ENCODE measurements at places on chromosomes 5 and 9.
A peak's percentile ranks its signal among the peaks of the same experiment; 100 is the strongest.

DNA sequence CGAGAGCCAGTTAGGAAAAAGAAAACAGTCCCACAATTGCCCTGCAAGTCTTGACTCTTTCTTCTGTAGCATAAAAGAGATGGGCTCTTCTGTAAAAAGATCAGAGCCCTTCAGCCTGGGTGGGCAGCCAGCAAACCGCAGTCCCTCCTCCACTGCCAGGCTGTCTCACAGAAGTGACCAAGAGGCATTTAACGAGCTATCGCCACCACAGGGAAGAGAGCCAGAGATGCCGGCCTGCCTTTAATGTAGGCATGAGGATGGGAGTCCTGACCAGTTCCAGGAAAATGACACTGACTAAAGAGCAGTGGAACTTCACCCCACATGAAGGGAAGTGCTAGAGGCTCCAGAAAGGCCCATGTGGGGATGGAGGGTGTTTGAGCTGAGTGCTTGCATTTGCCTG lies 264.6 kb downstream of the NDUFS4 start:
- DNase-seq, result no peak

GRCh38 chr5:72377910-72378638 lies 57.9 kb downstream of the PTCD2 start:
- peak; percentile 58 for DNase-seq

GRCh38 chr5:156402387-156402921 lies 75.5 kb downstream of the SGCD start:
- no peak for DNase-seq

DNA sequence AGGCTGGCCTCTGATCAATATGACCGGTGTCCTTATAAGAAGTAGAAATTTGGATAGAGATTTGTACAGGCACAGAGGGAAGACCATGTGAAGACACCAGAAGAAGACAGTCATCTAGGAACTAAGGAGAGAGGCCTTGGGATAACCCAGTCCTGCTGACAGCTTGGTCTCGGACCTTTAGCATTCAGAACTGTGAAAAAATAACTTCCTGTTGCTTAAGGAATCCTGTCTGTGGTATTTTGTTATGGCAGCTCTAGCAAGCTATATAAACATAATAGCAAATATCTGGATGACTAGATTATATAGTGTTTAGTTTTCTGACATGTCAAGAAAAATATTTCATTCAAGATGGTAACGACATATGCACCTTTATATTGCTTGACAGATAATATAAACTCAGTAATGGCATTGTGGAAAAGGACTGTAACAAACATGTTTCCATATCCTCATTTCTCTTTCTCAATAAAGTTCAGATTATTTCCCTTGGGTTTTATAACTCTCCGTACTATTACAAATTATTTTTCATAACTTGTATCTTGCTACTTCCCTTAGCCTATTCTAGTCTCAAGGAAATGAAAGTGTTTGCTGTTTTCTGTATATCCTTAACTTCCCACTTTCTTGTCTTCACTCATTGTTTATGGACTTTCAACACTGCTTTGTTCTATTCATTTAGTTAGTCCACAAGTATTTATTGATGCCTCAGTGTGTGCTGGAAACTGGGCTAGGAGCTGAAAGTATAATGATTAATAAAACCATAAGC lies 62.4 kb downstream of the KIAA1958 start:
- no peak for DNase-seq

DNA sequence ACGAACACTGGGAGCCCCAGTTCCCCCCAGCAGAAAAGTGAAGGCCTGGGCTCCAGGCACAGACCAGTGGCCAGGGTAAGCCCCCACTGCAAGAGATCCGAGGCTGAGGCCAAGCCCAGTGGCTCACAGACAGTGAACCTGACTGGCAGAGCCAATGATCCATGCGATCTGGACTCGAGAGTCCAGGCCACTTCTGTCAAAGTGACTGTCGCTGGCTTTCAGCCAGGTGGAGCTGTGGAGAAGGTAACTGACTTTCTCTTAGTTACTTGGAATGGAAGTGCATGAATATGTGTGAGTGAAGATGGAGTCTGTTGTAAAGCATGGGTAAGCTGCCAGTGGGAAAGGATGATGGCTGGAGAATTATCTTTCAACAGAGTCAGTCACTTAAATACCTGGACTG lies 99.7 kb downstream of the GOLPH3 start:
- no peak for DNase-seq

DNA sequence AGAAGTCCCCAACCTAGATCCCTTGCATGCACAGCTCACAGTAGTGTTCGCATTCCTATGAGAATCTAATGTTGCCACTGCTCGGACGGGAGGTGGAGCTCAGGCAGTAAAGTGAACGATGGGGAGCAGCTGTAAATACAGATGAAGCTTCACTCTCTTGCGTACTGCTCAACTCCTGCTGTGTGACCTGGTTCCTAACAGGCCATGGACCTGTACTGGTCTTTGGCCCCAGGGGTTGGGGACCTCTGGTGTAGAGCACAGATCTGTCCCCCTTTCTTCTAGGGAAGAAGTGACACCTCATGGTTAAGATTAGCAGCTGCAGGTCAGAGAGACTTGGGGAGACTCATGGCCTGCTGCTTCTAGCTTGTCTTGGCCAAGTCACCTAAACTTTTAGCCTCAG lies 7.1 kb downstream of the ARHGEF28 start:
- DNase-seq, result no peak

DNA sequence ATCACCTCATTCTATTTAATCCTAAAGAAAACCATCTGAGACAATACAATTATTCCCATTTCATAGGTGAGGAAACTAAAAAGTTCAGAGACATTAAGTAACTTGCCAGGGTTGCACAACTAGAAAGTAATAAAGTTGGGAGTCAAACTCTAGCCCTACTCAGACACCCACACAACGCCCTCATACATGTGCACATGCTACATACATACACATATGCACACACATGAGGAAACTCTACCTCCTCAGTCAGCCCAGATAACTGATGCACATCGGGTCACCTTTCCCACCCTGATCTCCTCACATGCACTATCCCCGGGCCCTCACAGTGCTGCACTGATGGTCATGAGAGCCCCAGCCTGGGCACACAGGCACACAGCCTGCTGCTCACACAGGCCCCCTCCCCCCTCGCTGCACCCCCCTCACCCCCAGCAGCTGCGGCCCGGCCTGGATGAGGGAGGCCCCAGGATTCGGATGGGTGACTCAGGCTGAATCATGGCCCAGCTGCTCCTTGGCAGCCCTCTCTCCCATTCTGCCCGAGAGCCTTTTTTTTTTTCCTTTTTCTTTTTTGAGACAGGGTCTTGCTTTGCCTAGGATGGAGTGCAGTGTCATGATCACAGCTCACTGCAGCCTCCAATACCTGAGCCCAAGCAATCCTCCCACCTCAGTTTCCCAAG lies 5.0 kb upstream of the GPRIN1 start:
- peak; percentile 88 for DNase-seq

- DNase-seq, result no peak
Observed at GRCh38 chr9:20361229-20361628, 261.1 kb downstream of the MLLT3 start.

GRCh38 chr5:64659289-64659688 lies 31.0 kb upstream of the SHISAL2B start:
- peak; percentile 36 for DNase-seq

- DNase-seq, result no peak
Observed at GRCh38 chr5:128774605-128775004, 190.7 kb upstream of the SLC27A6 start.

DNA sequence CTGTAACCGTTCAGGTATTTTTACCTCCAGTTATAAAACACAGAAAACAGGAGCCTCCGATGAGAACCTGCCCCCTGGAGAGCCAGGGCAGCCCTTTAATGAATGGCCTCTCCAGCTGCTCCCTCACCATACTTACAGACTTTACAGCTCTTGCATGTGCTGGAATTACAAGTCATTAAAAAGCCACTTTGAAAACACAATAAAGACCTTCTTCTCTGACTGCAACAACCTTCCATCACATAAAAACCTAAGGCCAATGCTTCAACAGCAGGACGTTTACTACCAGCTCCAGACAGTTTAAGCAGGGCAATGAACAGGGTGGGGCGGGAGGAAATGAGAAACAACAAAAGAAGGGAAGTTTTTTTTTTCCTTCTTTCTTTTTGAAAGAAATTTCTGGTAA lies 213.8 kb downstream of the MLLT3 start:
- DNase-seq, result no peak

DNA sequence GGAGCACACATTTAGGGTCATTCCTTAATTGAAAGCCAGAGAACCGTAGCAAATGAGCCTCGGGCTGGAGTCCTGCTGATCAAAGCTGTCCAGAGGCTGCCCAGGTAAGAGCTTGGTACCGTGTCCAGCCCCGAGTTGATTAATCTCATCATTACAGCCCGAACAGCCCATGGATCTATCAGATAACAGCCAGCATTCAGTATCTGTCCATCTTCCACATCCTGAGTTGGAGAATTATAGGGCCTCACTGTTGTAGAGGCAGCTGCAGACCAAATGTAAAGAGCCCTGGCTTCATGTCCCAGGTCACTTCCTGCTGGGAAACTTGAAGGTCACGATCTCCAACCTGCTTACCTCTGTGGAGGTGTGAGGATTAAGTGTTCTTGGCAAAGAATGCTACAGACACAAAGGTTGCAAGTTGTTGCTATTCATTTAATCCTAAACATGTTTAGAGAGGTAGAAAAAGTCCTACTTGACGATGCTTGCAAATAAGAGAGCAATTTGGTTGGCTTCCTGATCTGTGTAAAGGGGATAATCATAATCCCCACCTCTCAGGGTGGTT lies 16.1 kb downstream of the GGTA1 start:
- DNase-seq, result no peak

DNA sequence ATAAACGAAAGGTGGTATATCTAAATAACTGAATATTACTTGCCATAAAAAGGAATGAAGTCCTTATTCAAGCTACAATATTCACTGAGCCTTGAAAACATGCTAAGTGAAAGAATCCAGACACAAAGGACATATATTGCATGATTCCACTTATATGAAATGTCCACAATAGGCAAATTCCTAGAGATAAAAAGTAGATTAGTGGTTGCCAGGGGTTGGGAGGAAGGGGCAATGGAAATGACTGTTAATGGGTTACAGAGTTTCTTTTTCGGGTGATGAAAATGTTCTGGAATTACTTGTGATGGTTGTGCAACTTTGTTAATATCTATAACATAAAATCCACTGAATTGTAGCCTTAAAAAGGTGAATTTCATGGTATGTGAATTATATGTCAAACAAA lies 227.1 kb upstream of the TRIM32 start:
- no peak for DNase-seq

- no peak for DNase-seq
Observed at GRCh38 chr9:27348785-27349697, 52.1 kb upstream of the EQTN start.

DNA sequence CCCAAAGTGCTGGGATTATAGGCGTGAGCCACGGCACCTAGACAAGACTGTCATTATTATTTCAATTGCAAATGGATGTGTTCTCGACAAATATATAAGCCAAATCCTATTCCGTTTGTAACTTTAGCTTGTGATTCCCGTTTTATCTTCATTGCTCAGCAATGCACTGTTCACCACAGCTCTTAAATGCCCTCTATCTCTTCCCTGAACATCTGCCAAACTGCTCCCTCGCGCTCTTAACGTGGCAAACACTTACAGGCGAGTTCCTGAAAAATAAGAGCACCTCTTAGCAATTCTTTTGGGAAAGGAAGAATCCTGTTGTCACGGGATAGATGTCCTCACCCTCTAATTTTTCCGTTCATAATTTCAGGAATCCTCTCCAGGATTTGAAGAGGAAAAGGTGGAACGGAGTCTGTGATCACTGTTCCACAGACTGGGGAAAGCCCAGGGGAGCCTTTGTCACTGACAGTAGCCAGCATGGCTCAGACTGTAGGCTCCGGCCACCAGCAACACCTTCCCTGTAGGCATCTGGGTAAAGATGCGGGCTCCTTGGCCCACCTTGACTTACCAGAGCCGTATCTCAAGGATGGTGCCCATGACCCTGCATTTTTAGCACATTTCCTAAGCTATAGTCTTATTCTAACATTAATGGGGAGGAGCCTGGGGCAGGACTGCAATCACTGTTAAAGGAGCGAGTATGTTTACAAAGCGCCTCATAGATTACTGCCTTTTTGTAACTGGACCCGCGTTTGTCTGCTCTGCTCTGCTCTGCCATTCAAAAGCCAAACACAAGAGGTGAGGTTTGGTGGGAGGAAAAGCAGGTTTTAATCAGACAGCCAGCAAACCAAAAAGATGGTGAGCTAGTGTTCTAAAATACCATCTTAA lies 20.2 kb upstream of the GNPDA1 start:
- no peak for DNase-seq

DNA sequence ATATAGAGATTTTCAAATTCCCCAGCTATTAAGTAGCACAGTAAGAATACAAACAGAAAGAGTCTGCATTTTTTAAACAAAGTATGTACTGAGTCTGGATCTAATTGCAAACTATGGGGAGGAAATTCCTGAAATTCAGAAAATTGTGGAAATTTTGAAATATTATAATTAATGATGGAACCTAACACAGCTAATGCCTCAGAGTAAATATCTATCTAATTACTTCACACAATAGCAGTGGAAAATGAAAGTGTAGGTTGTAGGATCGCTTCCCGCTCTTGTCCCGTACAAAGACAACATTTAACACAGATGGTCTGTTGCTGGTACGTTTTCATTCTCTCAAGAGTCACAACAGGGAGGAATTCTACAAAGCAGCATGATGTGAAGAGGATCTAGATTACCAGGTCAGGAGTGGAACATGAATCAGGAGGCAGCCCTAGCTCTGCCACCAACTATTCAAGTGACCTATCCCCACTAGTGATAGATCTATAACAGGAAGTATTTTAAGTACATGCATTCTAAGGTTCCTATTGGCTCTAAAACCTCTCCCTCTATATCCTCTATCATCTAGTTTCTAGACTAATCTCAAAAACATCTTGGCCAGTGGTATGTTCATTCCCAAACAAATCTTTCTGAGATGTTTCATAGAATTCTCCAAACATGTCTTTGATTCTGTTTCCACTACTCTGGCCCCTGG lies 58.9 kb upstream of the GRAMD2B start:
- no peak for DNase-seq

DNA sequence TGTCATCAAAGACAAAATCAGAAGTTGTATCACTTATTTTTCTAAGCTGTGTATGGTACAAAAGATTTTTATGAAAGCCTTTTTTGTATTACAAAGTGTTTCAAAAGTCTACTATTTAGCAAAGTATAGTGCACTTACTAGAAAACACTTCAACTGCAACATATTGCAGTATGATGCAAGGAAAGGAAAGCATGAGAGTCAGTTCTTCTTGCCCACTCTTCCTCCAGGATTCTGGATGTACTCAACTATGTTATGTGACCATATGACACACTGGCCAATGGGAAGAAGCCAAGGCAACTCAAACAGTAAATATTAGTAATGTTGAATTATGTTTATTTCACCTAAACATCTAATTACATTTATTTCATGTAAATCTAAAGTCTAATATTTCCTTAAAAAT lies 49.5 kb upstream of the TYRP1 start:
- peak; percentile 4 for DNase-seq

DNA sequence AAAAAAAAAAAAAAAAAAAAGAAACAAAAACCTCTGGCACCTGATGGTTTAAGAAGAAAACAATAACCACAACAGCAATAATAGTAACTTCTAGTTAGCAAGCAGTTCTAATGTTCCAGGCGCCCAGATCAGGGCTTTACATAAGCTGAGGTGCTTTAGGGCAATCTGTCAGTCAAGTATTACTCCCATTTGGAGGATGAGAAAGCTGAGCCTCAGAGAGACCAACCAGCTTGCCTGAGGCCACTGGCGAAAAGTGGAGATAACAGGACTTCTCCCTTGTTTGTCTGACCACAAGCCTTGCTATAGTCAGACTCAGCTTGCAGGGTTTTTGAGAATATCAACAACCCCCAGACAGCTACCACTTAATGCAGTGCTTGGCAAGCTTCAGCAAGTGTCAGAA lies 83.5 kb upstream of the BOD1 start:
- no peak for DNase-seq
